Left ventricle myocardium superior (tissue), 1 donor: ENCODE measurements at places on chromosomes 2 and 18. TPM values are rescaled to one million over a fixed set of nuclear protein-coding genes. Genes with fewer than 3 reads are reported as not detected.
A peak's percentile ranks its signal among the peaks of the same experiment; 100 is the strongest.

DNA sequence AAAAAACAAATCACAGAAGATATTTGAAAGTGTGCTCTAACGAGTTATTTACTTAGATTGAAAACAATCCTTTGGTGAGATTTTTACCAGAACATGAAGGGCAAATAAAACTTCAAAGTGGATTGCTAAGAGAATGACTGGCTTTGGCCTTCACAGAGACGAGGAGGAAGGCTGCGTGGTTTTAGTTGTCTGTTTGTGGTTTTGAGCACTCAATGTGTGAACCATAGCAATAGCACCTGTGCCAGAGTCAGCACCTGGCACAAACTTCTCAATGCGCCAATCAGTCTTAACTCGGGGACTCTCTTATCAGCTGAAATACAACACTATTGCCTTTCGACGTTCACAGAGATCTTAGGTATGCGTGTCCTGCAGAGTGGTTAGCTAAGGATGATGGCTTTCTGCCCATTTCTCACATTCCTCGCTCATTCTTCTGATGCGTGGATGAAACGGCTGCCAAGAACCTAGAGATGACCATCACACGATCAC lies 70.0 kb downstream of the MBP start:
- no peak for DNase-seq

Gene FNDC4
- 1.8 TPM for total RNA-seq

GRCh38 chr18:51082571-51083267 lies 52.7 kb downstream of the SMAD4 start:
- no peak for DNase-seq

DNA sequence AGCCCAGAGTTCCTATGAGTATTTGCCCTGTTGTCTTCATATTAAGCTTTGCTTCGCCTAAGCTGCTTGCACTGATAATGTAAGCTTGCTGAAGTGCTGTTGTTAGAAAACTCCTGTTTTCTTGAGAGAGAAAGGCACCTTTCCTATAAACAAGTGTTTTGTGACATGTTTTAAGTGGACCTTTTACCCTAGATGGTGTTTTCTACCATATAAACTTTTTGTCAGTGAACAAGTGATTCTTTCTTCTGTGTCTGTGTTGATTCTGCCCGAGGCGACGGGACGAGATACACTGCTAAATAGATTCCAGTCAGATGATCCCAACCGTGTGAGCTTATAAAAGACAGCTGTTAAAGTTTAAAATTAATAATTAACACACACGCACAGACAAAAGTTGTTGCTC lies 24.1 kb downstream of the CABLES1 start:
- DNase-seq, result no peak

GRCh38 chr2:100757621-100758394 lies 62.1 kb upstream of the NPAS2 start:
- DNase-seq, result no peak

Gene RAB27B
- 0.10 TPM for total RNA-seq

GRCh38 chr18:58911766-58912165 lies 47.1 kb downstream of the ZNF532 start:
- no peak for DNase-seq

DNA sequence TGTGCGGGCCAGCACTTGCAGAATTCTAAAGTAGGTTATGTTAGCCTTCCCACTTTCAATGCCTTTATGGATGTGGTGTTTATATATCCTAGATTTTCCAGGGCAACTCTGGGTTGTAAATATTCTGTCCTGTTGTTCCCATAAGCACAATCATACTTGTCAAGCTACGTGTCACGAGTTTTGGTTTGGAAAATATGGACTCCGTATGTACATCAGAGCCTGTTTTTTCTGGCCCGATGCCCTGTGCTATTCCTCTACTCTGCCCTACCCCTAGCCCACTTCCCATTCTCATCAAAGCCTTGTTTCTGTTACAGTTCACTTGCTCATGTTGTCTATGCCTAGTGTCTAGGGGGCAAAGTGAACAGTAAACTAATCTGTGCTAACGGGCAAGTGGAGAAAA lies 27.0 kb upstream of the ZEB2 start:
- no peak for DNase-seq

GRCh38 chr18:3368193-3368592 lies 81.8 kb upstream of the TGIF1 start:
- DNase-seq, result no peak

DNA sequence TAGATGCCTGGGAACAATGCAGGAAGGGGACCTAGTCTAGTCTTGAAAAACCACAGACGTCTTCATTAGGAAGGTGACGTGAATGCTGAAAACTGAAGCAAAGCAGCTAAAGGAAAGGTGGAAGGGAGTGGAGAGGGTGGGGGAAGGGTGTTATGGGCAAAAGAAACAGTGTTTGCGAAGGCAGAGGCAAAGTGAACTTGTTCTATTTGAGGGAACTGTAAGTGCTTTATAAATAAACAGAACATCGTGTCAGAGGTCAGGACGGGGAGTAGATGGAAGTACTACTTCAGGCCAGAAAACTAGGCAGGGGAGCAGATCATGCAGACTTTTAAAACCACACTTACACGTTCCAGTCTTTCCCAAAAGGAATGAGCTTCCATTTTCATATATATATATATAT lies 57.8 kb downstream of the FASTKD2 start:
- DNase-seq, result no peak

DNA sequence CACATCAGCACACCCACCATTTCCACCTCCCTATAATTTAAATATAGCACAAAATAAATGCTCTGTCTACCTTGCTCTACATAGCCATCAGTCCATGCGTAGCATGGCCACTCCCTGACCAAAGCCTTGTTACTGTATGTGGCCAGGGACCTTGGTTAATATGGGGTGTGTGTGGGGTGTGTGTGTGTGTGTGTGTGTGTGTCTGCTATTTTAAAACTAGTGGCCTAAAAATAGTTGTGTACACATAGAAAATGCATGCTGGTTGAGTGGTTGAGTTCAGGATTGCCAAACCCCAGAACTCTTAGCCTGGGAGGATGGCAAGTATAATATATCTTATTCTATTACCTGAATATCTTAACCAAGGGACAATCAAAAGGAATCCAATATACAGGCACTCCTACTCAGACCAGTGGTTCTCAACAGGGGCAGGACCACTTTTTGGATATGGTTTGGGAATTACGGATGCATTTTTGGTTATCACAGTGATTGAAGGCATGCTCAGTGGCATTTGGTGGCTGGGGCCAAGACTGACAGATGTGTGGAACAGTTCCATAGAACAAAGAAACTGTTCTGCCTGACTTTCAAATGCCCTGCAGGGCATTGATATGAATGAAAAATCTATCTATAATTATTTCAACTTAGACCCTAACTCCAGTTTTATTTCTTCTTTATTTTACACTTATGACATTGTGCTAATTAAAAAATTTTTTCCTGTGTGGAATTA lies 72.3 kb upstream of the PSME4 start:
- peak; percentile 36 for DNase-seq

DNA sequence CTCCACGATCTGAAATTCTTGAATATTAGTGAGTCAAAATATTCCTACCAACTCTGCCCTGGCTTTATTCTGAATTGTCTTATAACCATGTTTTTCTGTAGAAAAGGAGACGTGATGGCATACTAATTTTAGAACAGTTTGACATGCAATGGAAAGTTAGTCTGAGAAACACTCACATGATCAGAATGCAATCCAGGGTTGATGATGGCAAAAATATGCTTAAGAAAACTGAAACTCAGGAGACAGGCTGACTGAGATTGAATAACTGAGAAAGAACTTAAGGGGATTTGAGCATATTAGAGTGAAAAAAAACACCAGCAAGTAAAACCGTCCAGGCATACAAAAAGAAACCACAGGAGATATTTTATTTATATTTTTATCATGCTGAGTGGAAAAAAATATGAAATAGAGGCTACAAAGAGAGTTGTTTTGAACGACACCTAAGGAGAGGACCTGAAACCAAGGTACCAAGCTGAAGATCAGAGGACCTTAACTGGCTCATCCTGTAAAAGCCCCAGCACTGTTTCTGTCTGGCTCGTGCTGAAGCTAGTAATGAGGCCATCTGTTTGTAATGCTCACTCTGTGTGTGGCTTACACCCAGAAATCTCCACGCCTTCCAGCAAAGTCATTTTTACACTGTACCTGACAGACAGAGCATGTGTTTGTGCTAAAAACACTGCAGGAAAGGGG lies 437.2 kb upstream of the PKDCC start:
- DNase-seq, result no peak

GRCh38 chr18:55119016-55119415 lies 159.8 kb upstream of the CCDC68 start:
- no peak for DNase-seq

- no peak for DNase-seq
These were observed 283.7 kb upstream of the VWC2L start for GRCh38 chr2:214127170-214127569.

GRCh38 chr2:178016612-178017011 lies 56.0 kb downstream of the PDE11A start:
- DNase-seq, result no peak
